Left forelimb (tissue), 1 donor: ENCODE measurements at places on chromosomes 1 and 21.

DNA sequence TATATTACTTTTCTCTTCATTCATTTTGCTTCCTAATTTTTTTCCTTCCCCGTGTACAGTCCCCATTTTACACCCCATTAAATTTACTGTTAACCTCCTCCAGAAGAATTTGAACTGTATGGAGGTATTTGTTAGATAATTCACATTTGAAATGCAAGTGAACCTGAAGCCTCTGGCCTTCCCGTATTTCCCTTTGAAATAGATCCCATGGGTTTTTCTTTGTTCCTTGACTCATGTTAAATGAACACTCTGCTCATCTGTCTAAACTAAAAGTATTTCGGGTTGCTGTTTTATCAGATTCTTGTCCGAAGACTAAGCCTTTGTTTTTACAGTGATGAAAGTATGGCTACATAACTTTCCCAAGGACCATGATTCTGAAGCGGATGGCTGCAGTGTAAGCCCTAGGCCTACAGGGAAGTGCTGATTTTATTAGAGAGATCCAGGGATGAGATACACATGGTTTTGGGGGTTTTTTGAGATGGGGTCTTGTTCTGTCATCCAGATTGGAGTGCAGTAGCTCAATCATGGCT, 187.9 kb downstream of the PATJ start:
- DNase-seq: no peak

DNA sequence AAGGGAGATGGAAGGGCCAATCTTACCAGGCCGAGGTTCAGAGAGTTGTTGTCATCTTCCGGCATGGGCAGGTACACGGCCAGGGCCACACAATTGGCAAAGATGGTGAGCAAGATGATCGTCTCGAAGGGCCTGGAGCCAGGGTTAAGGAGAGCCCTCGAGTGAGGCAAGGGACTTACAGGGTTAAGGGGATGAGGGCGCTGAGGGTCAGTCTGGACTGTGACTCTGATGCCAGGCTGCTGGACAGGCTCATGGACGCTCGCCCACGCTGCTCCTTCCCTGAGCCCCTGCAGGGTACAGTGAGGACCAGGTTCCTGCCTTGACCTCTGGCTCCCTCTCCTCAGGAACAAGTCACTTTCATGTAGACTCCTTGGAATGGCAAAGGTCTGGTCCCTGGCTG, 2.1 kb downstream of the CACNA1S start:
- no peak for DNase-seq

GRCh38 chr1:110390096-110390495, 730 bp downstream of the SLC16A4 start:
- DNase-seq: no peak

DNA sequence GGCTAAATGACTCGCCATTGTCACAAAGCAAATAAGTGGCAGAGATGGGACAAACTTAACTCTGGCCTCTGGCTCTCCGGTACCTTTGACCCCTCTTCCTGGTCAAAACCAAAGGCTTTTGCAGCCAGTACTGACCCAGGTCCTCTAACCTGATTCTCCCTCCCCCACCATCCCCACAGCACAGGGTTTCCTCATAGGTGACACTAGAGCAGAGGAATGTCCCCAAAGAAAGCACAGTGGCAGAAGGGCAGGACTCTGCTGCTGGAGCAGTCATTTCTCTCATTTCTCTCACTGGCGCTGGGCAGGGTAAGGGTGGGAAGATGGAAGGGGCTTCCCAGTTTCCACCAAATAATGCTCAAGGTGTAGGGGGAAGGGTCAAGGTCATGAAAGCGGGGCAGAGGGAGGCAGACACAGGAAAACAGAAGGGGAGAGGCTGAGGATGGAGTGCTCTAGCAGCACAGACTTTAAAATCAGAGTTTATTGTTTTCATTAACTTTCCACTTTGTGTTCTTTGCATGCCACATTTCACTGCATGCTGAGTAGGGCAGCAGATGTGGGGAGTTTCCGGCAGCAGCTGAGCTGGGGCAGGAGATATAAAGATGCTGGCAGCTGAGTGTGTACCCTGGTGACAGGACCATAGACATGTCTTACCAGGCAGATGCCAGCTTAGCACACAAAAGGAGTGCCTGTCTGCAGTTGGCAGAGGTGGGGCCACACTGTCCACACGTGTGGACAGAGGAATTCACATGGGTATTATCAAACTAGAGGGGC, 80.5 kb downstream of the FAM78B start:
- DNase-seq: no peak

GRCh38 chr1:191457889-191458288, 700.4 kb upstream of the RGS18 start:
- no peak for DNase-seq

GRCh38 chr1:196960854-196961253, 16.5 kb upstream of the CFHR5 start:
- DNase-seq: no peak

DNA sequence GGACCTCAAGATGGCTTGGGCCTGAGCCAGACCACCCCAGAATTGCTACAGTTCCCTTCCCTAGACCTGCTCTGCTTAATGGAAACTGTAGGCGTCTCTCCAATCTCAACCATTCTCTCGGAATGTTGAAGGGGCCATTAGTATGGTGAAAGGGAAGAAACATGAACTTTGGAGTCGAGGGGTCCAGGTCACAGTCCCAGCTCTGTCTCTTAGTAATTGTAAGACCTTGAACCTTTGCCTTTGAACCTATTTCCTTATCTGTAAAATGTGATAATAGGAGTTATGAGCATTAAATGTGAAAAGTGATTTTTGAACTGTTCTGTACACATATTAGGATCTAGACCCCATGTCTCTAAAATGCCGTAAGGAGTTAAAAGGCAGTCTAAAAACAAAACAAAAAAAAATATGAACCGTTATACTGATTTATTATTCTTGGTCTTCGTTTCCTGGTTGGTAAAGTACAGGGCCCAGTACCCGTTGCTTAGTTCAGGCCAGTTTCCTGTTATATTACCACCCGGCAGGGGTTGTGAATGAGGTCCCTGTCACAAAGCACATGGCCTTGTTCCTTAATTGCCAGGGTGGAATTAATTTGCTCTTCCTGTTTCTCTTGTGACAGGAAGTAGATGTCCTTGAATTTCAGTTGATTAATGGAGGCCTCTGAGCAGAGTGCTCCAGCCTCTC, 42.3 kb downstream of the TCEANC2 start:
- DNase-seq: no peak

DNA sequence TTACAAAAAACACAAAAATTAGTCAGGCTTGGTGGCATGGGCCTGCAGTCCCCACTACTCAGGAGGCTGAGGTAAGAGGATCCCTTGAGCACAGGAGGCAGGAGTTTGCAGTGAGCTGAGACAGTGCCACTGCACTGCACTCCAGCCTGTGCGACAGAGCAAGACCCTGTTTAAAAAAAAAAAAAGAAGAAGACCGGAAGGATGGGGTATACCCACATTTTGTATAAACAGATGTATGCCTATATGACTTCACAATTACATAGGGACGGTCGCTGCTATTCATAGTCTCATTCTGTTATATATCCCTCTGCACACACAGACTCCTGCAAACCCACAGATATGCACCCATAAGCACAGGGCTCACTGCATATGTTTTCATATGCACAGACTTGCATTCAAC, 12.7 kb downstream of the LCK start:
- DNase-seq: no peak

DNA sequence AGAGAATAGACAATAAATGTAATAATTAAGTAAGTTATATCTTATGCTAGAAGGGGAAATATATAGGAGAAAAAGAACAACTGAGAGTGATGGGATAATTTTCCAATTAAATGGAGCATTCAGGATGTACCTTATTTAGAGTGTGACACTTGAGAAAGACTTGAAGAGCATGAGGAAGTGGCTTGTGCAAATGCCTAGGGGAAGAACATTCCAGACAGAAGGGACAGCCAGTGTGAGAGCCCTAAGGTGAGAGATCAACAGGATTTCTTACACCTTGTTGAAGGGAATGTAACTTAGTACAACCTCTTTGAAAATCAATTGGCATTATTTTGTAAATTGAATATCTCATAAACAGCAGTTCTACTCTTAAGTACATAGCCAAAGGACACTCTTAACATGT, 28.8 kb upstream of the TSPAN2 start:
- DNase-seq: no peak

- peak; percentile 62 for DNase-seq
Observed at GRCh38 chr21:46000182-46000730, 18.7 kb downstream of the COL6A1 start.

- DNase-seq: no peak
Observed at GRCh38 chr1:163093579-163093978, 24.4 kb downstream of the RGS4 start.

GRCh38 chr1:45820173-45820572, 16.8 kb downstream of the MAST2 start:
- DNase-seq: no peak
